ENCODE measurements at places on chromosomes 12 and 14.

- DNase-seq, result no peak
Measured at GRCh38 chr14:72788972-72789728, 104.8 kb downstream of the DPF3 start.

GRCh38 chr12:92302041-92302829, 156.6 kb upstream of the BTG1 start:
- DNase-seq, result no peak

DNA sequence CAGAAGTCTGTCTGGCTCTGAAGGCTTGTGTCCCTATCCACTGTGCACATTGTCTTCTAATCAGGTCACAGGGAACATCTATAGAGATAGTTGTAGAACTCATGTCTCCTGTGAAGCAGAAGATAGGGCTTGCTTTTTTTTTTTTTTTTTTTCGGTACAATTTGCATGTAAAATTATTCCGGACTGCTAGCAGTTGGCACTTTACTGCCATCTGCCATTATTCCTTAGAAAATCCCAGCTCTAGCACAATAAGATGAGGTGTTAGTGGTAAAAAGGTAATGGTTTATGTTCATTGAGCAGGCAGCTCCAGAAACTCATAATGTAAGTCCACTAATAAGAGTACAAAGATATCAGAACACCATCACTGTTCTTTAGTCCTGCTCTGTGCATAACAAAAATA, 8.7 kb downstream of the MYRFL start:
- DNase-seq, result no peak

DNA sequence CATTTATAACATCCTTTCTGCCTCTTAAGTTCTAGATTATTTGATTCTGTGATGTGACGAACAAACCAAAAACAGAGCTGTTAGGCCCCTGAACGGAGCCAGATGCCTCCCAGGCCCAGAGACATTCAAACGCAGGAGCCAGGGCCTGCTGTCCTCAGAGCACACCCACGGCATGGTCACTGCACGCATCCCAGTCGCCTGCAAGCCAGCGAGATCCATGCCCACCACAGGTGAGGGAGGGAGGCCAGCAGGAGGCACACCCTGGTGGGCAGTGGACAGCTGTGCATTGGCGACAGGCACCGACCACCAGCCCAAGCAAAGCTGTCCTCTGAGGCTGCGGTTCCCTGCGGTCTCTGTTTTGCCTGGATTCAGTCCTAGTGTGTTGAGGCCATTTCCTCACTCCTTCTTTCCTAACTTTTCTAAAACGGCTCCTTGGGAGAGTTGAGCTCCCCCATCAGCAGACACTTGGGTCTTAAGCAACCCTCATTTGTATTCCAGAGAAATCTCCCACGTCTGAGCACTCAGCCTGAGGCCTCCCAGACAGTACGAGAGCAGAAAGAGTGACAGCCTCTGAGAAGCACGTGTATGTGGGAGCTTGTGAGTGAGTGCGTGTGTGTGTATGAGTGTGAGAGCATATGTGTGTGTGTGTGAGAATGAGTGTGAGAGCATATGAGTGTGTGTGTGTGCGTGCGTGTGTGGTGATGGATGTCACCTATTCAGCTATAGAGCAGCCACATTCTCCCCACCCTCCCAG, 81.2 kb downstream of the CHGA start:
- DNase-seq, result no peak

DNA sequence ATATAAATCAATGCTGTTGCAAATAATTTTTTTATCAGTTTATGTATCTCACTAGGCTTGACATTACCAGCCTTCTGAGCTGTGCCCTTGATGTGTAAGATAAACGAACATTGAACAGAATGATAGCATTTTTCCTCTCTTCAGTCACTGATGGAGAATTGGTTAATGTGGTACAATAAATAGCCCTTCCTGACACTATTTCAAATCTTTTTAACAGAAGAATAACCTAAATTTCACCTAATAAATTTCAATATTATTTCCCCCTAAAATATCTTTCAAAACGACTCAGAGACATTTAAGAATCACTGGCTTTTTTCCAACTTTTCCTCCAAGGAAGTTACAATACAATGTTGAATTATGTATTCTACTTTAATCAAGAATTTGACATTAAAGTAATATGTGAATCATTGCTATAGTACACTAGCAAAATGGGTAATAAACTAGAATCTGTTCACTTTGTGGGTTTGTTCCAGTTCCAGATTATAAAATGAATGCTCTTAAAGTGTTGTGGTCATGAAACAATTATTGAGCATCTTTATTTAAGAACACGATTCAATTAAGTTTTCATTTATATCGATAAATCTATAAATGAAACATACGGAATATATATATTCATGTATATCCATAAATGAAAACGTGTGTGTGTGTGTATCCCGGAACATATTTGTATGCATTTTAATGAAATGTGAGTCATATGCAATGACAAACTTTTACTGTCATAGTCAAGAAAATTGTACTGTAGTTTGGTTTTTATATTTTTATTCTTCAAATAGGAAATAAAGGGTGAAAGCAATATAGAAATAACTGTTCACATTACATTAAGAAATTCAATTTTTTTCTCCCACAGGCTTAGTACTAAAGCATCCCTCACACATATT, 2.5 kb upstream of the ATP2B1 start:
- DNase-seq, result no peak

DNA sequence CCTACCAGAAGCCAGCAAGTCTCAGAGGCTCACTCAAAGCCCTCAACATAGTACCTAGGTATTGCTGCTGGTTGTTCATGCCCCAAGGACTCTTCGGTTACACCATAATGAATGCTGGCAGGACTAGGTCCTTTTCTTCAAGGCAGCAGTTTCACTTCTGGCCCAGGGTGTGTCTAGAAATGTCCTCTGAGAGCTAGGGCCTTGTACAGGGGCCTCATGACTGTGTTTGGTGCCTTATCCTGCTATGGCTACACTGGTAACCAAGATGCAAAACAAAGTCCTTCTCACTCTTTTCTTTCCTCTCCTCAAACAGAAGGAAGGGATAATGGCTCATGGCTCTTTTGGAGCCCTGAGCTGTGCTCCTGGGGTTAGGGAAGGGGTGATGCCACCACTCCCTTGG, 15.2 kb upstream of the PTPRO start:
- DNase-seq, result no peak

- no peak for DNase-seq
Measured at GRCh38 chr12:6962285-6963015, 8.0 kb downstream of the PHB2 start.

DNA sequence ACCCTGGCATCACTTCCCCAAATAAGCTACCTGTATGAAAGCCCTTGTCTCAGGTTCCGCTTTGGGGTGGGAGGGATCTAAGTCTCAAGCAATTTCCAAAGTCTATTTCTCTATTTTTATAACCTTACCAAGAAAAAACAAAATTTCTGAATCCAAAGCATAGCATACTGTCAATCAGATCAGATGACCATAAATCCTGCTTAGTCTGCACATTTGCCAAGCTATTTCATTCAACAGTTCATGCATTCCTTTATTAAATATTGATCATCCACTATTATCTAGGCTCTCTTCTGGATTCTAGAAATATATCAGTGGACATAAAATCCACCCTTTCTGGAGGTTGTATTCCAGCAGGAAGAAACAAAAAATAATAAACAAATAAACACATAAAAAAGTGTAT, 263.5 kb upstream of the USP15 start:
- no peak for DNase-seq

- DNase-seq, result no peak
Measured at GRCh38 chr12:49705479-49706134, 1.6 kb downstream of the FMNL3 start.

GRCh38 chr12:43406801-43407200, 145.2 kb downstream of the ADAMTS20 start:
- no peak for DNase-seq

GRCh38 chr14:38297681-38298080, 41.8 kb upstream of the CLEC14A start:
- DNase-seq, result no peak

GRCh38 chr14:86799244-86799647, 1193.7 kb downstream of the GALC start:
- no peak for DNase-seq

GRCh38 chr12:105167346-105167745, 59.8 kb downstream of the WASHC4 start:
- DNase-seq, result no peak

GRCh38 chr12:64486657-64487056, 34.7 kb downstream of the TBK1 start:
- no peak for DNase-seq
